ENCODE measurements at places on chromosomes 5 and 9.

DNA sequence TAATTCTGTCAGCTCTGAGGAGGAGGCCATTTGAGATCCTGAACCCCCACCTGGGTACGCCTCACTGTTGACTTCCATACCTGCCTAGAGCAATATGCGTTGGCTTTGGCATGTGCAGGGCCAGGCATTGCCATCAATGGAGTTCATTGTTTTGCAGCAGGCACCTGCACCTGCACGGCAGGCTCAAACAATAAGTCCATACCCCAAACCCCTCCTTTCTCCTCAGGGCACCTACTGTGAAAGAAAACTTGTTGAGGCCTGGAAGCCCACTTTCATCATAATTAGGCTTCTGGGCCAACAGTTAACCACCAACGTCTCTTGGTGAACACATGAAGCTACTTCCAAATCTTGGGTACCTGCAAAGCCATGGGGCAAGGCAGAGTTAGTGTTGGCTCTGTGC lies 238.7 kb downstream of the NFIB start:
- DNase-seq, result no peak

GRCh38 chr9:106829666-106830408 lies 33.1 kb upstream of the ZNF462 start:
- DNase-seq, result no peak

DNA sequence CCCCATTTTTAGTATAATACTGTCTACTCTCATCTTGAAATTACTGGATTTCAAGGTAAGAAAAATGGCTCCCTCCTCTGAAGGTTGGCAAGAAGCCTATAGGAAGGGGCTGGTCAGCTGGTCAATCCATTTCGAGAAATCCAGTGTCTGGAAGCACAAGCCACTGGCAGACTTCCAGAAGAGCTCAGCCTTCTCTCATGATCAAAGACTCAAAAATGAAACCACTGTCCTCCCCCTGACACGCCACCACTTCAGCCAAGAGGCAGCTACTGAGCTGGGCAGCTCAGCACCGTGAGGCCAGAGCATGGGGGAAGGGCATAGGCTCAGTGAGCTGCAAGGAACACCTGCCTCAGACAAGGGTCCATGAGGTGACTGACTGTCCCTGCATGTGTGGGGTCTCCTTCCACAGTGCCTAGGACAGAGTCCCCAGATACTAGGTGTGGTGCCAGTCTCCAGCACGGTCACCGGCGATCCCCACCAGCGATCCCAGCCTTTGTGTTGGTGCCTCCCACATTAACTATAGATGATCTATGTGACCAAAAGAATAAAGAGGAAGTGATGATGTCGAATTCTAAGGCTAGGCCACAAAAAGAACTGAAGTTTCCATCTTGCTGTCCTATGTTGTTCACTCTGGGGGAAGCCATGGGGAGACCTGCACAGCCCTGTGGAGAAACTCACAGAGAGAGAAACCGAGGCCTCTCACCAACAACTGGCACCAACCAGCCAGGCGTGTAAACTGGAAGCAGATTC lies 100.1 kb upstream of the LRRTM2 start:
- no peak for DNase-seq

DNA sequence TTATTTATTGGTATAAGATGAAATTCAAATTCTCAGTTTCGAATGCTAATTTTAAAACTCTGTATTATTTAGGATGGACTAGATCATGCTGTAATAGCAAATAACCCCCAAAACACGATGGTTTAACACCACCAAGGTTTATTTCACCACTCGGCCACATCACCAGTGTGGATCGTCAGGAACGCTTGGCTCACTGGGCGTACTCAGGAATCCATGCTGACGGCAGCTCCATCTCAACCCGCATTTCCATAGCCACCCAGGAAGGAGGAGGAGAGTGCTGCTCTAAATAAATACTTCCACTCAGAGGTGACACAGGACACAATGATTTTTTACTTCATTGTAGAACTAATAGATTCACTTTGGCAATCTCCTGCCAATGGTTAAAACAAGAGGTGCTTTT lies 347.4 kb downstream of the SH3GL2 start:
- DNase-seq, result no peak

DNA sequence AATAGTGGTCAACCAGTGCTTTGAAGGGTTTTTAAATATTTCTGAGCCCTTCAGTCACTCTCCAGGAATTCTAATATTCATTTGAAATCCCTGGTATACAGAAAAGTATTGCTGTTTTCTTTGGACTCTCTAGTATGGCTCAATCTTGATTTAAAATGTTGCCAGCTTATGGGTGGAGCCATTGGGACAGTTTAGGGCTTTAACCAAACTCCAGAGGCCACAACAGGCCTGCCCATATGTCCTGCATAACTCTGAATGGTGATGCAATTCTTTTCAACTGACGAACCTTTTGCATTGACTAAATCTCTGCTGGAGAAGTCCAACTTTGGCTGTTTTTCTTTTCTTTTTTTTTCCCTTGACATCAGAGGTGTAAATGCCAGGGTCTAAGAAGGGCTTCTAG lies 10.3 kb upstream of the ANKHD1 start:
- DNase-seq, result no peak

- no peak for DNase-seq
These were observed 164.0 kb downstream of the TTC39B start for GRCh38 chr9:15142878-15143534.

Data from anterior cingulate cortex (tissue), 58 donors.